ENCODE measurements at places on chromosomes 1 and 21. TPM values are rescaled to one million over a fixed set of nuclear protein-coding genes. Genes with fewer than 3 reads are reported as not detected.

- DNase-seq: no peak
Measured at GRCh38 chr1:106564192-106564591, 492.3 kb upstream of the PRMT6 start.

Gene LAMB3
- total RNA-seq: 34.7 TPM

Gene SUCO
- total RNA-seq: 122 TPM

DNA sequence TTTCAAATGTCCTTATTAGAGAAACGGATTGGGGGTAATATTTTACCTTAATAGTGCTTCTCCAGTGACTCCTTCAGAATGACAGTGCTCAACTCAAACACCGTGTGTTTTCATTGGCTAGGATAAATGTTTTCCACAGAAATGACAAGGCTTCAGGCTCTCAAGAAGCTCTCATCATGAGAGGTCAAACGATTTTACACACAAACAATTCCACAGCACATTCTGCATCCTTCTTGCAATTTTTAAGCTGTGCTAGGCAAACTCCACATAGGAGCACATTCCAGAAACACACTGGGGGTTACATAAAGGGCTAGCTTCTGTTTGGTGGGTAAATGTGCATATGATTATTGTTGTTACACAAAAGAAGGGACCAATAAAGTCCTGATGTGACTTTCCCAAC, 75.5 kb upstream of the IPO9 start:
- no peak for DNase-seq

GRCh38 chr1:23809751-23810171, 9.2 kb upstream of the GALE start:
- no peak for DNase-seq

GRCh38 chr1:201122321-201122957, 4.5 kb downstream of the ASCL5 start:
- DNase-seq: no peak

Gene LCE2D
- total RNA-seq: not detected

Gene RHD
- total RNA-seq: not detected

DNA sequence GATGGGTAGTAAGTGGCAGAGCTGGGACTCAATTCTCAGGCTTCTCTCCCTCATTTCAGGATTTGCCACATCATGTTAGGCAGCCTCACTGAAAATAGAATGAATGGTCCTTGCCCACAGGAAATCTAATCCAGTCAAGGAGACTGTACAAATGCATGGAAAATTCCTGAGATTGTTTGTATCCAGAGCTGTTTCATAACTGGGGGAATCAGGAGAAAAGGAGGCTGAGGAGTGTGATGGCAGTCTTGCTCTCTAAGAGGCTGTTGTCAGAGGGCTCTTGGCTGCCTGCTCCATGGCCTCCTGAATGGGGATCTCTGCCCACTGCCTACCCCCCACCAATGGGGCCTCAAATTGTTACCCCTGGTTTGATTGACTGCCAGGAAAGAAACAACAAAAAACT, 141.9 kb upstream of the TNR start:
- no peak for DNase-seq

Gene NTRK1
- 1.2 TPM for total RNA-seq

Gene CCNL2
- total RNA-seq: 423 TPM

GRCh38 chr1:109802136-109802900, 38.6 kb upstream of the EPS8L3 start:
- no peak for DNase-seq

DNA sequence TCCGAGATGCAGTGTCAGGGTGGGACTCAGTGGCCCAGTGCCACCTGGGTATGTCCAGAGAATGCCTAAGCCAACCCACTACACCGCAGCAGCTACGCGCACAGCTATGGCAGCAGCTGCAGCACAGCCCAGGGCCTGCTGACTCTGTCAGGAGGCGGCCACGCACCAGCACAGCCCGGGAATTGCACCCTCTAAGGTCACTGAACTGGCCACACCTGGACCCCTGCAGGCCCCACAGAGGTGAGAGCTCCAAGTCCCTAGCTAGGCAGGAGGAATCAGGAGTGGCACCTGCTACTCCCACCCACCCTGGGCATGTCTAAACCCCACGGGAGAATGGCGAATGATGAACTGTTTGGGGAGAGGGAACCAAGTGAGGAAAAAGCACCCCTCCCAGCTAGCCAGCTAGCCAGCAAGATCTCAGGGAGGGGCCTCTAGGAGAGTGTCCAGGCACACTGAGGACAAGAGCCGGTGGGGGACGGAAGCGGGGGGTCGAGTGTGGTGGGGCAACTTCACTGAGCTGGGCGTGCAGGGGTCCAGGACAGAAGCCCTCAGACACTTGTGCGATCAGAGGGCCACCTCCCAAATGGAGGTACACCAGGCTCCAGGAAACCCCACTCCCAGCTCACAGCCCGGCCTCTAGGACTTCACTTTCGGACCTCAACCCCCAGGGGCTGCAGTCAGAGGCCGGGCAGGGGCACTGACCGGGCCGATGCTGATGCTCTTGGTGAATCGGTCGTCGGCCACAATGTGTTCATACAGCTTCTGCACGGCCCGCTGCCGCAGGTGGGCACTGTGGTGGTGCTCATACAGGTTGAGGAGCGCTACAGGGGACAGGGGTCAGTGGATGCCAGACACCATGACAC, 13.9 kb downstream of the LSS start:
- DNase-seq: no peak

- no peak for DNase-seq
Measured at GRCh38 chr1:160061369-160062229, 8.4 kb downstream of the KCNJ10 start.

DNA sequence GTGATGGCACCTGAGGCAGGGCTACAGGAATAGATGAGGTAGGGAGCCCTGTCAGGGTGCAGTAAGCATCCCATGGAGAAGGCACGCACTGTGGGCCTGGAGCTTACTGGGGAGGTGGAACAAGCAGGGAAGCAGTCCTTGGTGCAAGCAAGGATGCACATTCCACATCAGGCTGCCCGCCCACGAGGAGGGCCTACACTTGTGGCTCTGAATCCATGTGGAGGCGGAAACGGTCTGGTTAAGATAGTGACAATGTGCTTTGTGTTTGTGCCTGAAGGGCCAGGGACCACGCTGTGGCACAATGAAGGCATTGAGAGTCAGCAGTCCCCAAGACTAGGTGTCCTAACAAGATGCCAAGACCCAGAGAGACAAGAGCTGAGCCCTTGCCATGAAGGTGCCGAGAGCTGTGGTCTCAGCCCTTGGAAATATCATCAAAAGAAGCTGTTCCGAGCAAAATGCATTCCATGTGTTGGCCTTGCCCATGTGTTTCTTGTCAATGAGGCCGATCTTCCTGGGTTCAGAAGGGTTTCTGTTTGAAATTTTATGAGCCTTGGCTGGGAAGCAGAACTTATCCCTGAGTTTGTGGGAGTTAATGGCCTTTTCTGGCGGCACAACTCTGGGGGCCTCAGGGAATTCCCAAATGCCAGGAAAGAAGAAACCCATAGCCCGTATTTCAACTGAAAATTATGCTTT, 111.9 kb downstream of the NGF start:
- DNase-seq: no peak

DNA sequence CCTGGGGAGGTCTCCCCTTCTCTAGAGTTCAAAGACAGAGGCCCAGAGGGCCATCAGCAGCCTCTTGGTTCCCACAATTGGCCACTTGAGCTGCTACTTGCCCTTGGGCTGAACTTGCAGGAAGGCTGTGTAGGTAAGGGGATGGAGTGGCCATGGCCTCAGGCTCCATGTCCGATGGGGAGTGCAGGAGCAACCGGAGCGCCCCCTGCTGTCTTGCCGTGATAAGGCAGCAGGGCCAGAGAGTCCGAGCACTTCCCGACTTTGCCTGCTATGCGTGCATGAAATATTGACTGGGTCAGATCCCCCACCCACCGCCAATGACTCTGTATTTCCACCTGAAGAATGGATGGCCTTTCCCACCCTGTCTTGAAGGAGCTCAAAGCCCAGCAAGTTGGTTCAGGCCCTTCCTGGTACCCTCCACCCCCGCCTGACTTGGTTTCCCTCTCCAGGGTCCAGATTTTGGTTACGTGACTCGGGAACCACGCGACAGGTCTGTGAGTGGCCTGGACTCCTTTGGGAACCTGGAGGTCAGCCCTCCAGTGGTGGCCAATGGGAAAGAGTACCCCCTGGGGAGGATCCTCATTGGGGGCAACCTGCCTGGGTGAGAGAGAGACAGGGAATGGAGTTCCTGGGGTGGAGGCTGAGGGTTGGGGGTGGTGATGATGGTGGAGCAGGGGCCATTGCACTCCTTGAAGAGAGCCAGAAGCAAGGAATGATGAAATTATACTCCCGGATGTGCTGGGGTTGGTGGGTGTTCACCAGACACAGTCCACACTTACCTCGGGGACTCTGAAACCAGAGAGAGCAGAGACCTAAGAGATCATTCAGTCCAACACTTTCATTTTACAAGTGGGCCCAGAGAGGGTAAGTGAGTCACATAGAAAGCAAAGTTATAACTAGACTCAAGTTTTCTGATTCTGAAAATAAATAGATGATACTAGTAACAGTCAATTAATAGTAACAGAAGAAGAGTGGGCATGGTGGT, 25.6 kb downstream of the PADI3 start:
- peak; percentile 63 for DNase-seq

Gene FOXO6
- total RNA-seq: 34.8 TPM

Gene DCST1
- not detected for total RNA-seq

DNA sequence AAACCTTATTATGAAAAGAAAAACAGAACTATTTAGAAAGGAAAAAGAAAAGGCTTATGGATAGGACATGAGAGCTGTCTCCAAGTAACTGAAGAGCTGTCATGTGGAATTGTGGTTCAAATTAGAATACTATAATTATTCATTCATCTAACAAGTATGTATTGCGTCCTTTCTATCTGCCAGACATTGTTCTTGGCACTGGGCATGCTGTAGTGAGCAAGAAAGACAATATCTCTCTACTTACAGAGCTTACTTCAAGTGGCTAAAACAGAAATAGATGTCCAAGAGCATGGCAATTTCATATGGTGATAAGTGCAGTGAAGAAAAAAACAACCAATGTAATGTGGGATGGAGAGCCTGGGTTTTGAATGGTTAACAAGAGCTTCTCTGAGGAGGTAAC, 413.0 kb downstream of the DPYD start:
- DNase-seq: no peak

DNA sequence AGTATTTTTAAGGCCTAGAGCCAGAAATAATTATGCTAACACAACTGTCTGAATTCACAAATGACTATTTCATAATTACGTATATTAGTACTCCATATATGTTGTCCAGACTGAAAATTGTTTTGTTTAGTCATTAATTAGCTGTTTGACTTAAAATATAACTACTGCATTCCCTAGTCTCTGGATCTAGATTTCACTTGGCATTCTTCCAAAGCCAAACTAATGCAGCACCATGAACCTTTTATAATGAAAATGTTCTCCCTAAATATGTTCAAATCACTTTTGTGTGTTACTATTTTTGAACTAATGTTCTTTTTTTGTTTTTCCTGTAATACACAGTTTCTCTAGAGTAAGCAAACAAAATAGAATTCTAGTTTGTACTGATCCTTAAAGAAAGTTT, 46.1 kb downstream of the CAMTA1 start:
- DNase-seq: no peak

Gene LINGO4
- total RNA-seq: not detected

Gene LDLRAD2
- 0.75 TPM for total RNA-seq

GRCh38 chr21:42254651-42255601, 36.0 kb downstream of the ABCG1 start:
- no peak for DNase-seq

DNA sequence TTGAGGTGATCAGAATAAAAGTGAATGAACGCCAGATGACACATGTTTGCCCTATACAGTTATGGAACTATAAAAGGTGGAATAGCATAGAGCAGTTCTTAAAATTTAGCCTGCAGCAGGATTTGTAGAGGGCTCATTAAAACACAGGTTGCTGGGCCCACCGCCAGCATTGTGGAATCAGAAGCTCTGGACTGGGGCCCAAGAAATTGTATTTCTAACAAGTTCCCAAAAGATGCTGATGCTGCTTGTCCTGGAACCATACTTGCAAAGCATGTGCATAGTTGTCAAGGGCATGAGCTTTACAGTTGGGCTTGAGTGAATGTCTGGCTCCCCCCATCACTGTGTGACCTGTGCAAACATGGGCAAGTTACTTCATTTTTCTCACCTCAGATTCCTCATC, 37.5 kb upstream of the LRRC53 start:
- DNase-seq: no peak

- no peak for DNase-seq
Measured at GRCh38 chr21:35705888-35706287, 354.4 kb downstream of the SETD4 start.

Gene MTMR11
- total RNA-seq: 37.4 TPM

Gene RGSL1
- total RNA-seq: not detected

DNA sequence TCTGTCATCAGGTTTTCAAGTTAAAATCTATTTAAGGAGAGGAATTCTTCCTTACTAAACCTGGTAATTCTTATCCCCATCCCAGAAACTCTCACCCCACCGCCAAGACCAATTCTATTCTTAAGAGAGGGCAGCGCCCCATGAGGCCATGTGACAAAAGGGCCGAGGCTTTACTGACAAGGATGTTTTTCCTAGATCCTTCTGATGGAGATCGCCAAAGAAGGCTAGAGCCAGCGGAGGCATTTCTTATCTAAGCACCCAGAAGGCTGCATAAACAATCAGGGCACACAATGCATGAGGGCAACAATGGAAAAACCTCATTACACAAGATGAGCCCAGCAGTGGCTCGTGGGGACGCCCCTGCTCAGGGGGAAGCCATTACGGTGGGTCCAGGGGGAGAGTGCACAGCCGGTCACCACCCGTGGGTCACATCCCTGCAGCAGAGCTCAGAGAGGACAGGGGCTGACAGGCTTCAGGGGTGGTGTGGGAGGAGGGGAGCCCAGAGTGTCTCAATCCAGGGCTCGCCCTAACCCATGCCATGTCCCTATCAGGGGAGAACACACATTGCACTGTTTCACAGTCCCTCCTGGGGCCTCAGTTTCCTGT, 88.7 kb downstream of the ITPKB start:
- DNase-seq: no peak

- DNase-seq: no peak
Measured at GRCh38 chr1:56223968-56224367, 355.4 kb downstream of the PLPP3 start.

DNA sequence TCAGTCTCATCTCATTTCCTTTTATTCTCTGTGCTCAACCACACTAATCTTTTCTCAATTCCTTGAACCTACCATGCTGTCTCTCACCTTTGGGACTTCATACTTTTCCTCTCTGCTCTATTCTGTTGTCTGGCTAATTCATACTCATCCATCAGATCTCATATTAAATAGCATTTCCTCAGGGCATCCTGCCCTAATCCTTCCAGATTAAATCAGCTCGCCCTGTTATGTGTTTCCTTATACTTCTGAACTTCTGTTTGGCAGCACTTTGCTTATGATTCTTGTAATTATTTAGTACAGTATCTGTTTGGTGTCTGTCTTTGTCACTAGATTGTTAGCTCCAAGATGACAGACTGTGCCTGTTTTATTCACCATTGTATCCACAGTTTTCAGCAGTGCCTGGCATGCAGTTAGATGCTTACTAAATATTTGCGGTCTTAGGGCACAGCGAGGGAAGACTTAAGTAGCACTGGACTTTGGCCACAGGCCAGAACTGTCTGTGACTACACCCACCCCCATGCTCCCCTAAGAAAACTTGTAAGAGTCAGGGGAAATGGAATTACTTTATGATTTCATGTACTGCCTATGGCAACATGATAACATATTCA, 9.9 kb upstream of the CAP1 start:
- DNase-seq: no peak

Measured in mesothelial cell of epicardium (in vitro differentiated cells).